ENCODE measurements at places on chromosomes 12 and 14.

DNA sequence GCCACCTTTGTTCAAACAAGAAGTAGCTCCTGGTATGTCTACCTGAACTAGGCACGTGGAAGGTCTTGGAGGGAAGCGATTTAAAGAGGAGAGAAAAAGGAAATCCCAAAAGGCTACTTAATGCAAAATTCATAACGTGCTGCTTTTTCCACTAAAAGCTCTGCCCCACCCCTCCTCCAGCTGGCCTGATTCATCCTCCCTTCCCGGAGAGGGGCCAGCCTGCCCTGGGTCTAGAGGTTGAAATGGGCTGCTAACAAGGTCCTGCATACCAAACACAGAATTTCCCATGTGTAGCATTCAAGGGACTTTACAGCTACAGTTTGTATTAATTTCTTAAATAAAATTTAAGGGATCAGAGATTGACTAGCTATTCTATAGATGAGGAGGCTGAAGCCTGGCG is 83.2 kb downstream of the KNTC1 start:
- no peak for DNase-seq

DNA sequence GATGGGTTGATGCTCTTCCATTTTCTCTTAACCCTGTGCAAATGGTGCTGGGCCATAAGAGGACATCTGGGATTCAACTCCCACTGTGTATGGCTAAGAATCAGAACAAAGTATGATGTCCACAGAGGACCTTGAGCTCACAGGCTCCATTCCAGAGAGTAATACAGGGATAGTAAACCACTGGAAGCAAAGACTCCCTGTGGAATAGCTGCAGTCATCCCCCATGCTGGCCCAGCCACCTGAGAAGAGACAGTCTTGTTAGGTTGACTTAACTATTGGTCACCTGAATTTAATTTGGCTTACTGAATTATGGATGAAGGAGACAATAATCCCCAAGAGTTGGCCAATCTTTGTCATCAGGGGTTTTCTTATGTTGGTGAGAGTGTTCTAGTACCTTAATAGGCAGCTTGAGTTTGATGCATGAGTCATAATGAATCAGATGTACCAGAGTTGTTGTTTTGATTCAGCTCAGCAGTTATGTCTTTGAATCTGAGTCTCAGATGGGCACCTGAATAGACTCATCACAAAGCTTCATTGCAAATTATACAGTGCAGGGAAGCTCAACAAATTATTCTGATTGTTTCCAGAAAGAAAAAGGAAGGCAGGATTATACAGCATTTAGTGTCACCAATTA is 122.7 kb downstream of the SSPN start:
- no peak for DNase-seq

DNA sequence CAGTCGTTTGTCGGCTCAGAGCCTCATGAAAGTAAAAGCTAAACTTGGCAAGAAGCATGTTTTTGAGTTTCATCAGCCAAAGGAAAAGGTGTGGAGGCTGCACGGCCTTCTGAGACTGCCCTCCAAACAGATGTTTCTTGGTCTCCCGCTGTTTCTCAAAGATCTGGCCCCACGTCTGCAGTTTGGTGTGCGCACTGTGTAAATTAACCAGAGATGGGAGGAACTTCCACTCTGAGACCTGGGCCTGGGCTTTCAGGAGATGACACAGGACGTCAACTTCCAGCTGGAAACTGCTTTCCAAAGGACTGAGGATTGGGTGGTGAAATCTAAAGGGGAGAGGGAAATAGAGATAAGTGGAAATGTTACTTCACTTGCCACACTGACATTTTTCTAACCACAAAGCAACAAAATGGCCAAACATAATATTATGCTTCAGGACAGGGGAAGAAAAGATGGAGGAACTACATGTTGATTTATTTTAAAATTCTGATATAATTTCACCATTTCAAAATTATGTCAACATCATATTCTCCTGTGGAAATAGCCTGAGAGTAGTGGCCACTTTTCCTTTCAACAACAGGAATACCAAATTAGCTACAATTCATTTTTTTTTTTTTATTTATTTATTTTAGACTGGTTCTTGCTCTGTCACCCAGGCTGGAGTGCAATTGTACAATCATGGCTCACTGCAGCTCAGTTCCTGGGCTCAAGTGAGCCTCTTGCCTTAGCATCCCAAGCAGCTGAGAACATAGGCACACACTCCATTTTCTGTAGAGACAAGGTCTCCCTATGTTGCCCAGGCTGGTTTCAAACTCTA is 27.6 kb downstream of the KICS2 start:
- DNase-seq, result no peak

DNA sequence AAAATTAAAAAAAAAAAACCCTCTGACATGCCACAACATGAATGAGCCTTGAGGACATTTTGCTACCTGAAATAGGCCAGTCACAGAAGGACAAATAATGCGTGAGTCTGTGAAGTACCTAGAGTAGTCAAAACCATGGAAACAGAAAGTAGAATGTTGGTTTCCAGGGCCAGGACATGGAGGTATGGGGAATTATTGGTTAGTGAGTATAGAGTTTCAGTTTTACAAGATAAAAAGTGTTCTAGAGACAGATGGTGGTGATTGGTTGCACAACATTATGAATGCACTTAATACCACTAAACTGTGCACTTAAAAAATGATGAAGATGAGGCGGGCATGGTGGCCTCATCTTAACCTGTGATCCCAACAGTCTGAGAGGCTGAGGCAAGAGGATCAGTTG is 47.6 kb upstream of the ZFP36L1 start:
- DNase-seq, result no peak

- no peak for DNase-seq
Observed at GRCh38 chr14:68734231-68734732, 58.6 kb downstream of the ZFP36L1 start.

GRCh38 chr12:104581005-104581570 is 124.3 kb downstream of the CHST11 start:
- no peak for DNase-seq

DNA sequence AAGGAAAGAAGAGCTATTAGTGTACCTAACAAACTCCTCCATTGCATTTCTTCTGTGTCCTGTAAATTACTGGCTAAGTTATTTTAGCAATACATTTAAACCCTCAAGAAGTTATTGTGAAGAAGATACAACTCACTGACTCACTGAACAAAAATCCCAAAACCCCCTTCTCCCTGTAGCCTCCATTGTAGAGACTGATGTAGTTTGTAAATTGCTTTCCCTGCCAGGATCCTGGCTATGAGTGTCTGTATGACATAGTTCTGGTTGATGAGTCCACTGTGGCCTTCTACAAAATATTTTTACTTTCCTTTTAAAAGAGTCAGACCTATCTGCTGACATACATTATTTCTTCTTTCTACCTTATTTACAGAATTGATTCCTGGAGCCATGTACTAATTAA is 155.6 kb downstream of the SLC6A15 start:
- DNase-seq, result no peak

GRCh38 chr12:68831751-68832503 is 23.9 kb downstream of the MDM2 start:
- no peak for DNase-seq

DNA sequence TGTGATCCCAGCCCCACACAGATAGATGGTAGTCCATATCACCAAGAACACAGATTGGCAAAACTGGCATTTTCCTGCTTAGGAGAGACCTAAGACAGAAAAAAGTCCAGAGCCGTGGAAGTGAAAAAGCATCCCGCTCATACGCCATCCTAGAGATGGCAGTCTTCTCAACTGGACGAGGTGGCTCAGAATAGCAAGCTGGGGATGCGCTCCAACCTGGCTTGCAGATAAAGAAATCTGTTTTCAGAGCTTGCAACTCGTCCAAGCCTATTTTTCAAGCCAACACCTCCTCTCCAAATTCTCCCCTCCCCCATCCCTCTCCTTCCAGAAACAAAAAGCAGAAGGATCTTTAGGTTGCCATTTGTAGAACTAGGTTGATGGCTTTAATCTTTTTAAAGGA is 74.3 kb upstream of the OTX2 start:
- no peak for DNase-seq

GRCh38 chr14:93532541-93532940 is 101.8 kb downstream of the UNC79 start:
- DNase-seq, result no peak

GRCh38 chr14:35366056-35366451 is 38.5 kb downstream of the NFKBIA start:
- DNase-seq, result no peak

- no peak for DNase-seq
Observed at GRCh38 chr14:97891515-97891914, 1094.3 kb downstream of the VRK1 start.

DNA sequence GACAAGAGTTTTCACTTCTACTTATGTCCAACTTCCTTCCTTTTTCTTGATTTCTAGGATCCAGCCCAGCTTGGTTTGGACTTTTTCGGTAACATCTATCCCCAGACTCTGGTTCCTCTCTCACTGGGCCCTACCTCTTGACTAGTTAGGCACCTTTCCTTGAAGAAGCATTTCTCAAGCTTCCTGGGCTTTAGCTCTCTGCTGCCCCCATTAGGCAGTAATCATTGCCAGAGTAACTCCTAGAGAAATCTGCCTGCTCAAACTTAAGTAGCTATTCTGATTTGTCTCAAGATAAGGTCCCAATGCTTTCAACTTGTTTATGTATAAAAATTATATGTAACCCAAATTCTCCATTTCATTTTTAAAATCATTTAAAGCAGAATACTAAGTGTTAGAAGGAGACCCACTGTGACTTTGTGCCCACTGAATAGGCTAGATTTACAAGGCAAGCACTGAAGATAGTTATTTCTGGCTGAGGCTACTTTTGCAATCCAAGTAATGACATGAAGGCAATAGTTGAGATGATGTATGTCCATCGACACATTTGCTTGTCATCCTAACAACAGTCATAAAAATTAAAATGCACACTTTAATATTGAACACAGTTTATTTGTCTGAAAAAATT is 275.0 kb upstream of the G2E3 start:
- DNase-seq, result no peak

- DNase-seq, result no peak
Observed at GRCh38 chr12:42255221-42255865, 17.3 kb upstream of the YAF2 start.

DNA sequence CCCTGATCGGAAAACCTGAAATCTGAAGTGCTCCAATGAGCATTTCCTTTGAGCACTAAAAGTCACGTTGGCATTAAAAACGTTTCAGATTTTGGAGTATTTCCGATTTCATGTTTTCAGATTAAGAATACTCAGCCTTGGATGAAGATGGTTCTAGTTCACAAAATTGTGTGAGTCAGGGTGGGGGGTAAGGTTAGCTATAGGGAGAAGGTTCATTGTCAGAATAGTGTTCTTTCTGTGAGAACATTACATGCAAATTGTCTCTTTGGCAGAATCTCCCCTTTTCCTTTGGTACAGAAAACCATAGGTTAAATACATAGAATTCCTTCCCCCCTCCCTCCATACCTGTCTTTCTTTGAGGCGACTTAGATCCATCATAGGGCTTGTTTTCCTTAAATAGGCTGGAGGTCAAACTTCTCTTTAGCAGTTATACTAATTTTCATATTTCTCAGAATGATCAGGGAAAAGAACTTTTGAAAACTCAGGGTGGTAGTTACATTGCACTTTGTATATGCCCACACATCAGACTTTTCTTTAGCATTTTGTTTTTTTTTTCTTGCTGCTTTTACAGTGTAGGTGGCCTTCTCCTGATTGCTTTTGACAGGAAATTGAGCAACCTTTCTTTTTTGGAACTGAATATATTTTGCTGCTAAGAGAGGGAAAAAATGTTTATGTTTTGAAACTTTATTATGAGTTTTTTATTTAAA is 503.5 kb downstream of the PCNX1 start:
- no peak for DNase-seq
